Thyroid gland (tissue), 4 donors: ENCODE measurements at places on chromosomes 6 and 20.

DNA sequence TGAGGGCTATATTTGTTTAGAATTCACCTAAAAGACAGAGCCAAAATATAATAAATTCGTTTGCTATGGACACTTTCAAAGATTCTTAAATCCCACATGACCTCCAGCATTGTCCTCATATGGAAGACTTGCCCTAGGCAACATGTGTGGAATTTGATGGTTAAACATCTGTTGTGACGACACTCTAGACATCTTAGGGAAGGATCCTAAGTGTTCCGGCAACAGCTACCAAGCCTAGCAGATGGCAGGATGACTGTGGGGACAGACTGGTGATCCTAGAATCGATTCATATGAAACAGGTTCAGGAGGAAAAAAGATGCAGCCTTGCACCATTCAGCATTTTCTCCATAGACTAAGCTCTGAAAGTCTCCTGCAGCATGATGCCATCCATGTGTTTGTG is 77.6 kb upstream of the BACH2 start:
- no peaks in the 10 kb centered on the region for H3K36me3 ChIP-seq
- no peaks in the 10 kb centered on the region for H3K27me3 ChIP-seq
- no peak for DNase-seq
- H3K4me3 ChIP-seq: no peak overlapping the region
- peaks cover 20% of the 10 kb centered on the region for H3K4me1 ChIP-seq

- no peaks in the 10 kb centered on the region for H3K27me3 ChIP-seq
- H3K27ac ChIP-seq: no peak overlapping the region
- DNase-seq: no peak
- no peak overlapping the region for H3K4me3 ChIP-seq
- peaks cover 8% of the 10 kb centered on the region for H3K4me1 ChIP-seq
These were observed 70.4 kb downstream of the GCNT2 start for GRCh38 chr6:10591422-10592160.

- no peaks in the 10 kb centered on the region for H3K4me1 ChIP-seq
- no peak for DNase-seq
- H3K27me3 ChIP-seq: no peaks in the 10 kb centered on the region
- no peak overlapping the region for H3K4me3 ChIP-seq
- no peak overlapping the region for H3K27ac ChIP-seq
- H3K36me3 ChIP-seq: no peaks in the 10 kb centered on the region
These were observed 56.1 kb downstream of the PHACTR3 start for GRCh38 chr20:59660471-59660870.

- no peak overlapping the region for H3K27ac ChIP-seq
- H3K4me1 ChIP-seq: no peaks in the 10 kb centered on the region
- H3K4me3 ChIP-seq: no peak overlapping the region
- no peak for DNase-seq
These were observed 57.3 kb downstream of the SULF2 start for GRCh38 chr20:47727909-47728361.

GRCh38 chr6:31826793-31827285 is 699 bp upstream of the HSPA1B start:
- H3K4me1 ChIP-seq: peaks cover 55% of the 10 kb centered on the region
- H3K27me3 ChIP-seq: no peaks in the 10 kb centered on the region

DNA sequence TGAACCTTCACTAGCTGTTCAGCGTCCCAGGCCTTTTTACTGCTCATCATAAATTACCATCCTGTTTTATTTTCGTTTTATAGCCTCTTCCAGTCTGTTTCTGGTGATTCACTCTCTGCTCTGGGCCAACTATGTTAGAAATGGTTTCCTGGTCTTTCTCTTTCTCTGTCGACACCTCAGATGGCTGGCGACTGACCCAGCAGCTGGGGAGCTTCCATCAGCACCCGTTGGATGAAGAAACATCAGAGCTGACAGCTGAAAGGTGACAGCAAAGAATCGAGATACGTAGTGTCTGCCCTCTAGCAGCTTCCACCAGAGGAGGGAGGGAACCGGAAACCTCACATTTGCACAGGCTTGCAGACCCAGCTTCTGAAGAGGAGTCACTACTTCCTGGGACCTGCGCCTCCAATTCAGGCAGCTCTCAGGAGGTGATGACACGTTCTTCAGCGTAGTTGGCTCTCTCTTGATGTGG is 82.9 kb upstream of the MLN start:
- DNase-seq: no peak
- no peaks in the 10 kb centered on the region for H3K27me3 ChIP-seq

- peak overlapping the region; percentile 94 for H3K27ac ChIP-seq
- H3K36me3 ChIP-seq: no peaks in the 10 kb centered on the region
- no peaks in the 10 kb centered on the region for H3K27me3 ChIP-seq
- no peak for DNase-seq
These were observed 602 bp upstream of the TSPYL4 start for GRCh38 chr6:116254297-116255056.

- no peaks in the 10 kb centered on the region for H3K4me1 ChIP-seq
- no peak overlapping the region for H3K27ac ChIP-seq
- H3K36me3 ChIP-seq: no peaks in the 10 kb centered on the region
- DNase-seq: no peak
- H3K4me3 ChIP-seq: no peak overlapping the region
- no peaks in the 10 kb centered on the region for H3K27me3 ChIP-seq
These were observed 31.2 kb downstream of the GPLD1 start for GRCh38 chr6:24458134-24458533.

GRCh38 chr6:114939630-114940029 is 596.8 kb upstream of the HS3ST5 start:
- H3K27ac ChIP-seq: no peak overlapping the region
- DNase-seq: no peak
- no peaks in the 10 kb centered on the region for H3K36me3 ChIP-seq
- H3K4me1 ChIP-seq: no peaks in the 10 kb centered on the region
- H3K27me3 ChIP-seq: no peaks in the 10 kb centered on the region
- H3K4me3 ChIP-seq: no peak overlapping the region

- H3K27ac ChIP-seq: no peak overlapping the region
- H3K4me3 ChIP-seq: no peak overlapping the region
- H3K36me3 ChIP-seq: no peaks in the 10 kb centered on the region
- no peak for DNase-seq
These were observed 58.5 kb downstream of the SAMD3 start for GRCh38 chr6:130164251-130164650.

DNA sequence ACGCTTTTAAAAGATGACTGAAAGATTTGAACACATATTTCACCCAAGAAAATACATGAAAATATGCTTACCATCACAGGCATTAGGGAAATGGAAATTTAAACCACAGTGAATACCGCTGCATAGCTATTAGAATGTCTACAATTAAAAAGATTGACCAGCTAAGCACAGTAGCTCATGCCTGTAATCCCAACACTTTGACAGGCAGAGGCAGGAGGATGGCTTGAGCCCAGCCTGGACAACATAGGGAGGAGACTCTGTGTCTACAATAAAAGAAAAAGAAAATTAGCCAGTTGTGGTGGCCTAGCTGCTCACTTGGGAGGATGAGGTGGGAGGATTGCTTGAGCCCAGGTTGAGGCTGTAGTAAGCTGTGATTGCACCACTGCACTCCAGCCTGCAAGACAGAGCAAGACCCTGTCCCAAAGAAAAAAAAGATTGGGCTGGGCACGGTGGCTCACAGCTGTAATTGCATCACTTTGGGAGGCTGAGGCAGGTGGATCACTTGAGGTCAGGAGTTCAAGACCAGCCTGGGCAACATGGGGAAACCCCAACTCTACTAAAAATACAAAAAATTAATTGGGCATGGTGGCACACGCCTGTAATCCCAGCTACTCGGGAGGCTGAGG is 163.7 kb upstream of the AKAP12 start:
- no peaks in the 10 kb centered on the region for H3K36me3 ChIP-seq
- no peaks in the 10 kb centered on the region for H3K4me1 ChIP-seq
- H3K27ac ChIP-seq: no peak overlapping the region
- H3K27me3 ChIP-seq: no peaks in the 10 kb centered on the region

GRCh38 chr20:40562031-40562430 is 127.0 kb downstream of the MAFB start:
- H3K4me1 ChIP-seq: no peaks in the 10 kb centered on the region
- no peak overlapping the region for H3K27ac ChIP-seq
- no peaks in the 10 kb centered on the region for H3K27me3 ChIP-seq
- DNase-seq: peak; percentile 7
- H3K36me3 ChIP-seq: no peaks in the 10 kb centered on the region
- H3K4me3 ChIP-seq: no peak overlapping the region

DNA sequence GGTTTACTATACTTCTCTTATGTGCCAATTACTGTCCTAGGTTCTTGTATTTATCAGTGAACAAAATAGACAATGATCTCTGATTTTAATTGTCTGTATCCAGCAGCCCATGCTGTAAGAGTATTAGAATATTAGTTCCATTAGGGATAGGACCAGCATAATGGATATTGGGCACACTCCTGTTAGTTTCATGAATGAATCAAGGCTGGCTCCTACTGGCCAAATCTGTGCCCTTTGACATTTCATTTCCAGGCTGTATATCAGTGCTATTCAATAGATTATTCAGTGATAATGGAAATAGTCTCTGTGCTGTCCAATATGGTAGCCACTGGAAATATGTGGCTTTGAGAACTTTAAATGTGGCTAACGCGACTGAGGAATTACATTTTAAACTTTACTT is 1007.9 kb upstream of the FLRT3 start:
- H3K36me3 ChIP-seq: no peaks in the 10 kb centered on the region
- H3K4me3 ChIP-seq: no peak overlapping the region
- no peak for DNase-seq
- no peak overlapping the region for H3K27ac ChIP-seq

DNA sequence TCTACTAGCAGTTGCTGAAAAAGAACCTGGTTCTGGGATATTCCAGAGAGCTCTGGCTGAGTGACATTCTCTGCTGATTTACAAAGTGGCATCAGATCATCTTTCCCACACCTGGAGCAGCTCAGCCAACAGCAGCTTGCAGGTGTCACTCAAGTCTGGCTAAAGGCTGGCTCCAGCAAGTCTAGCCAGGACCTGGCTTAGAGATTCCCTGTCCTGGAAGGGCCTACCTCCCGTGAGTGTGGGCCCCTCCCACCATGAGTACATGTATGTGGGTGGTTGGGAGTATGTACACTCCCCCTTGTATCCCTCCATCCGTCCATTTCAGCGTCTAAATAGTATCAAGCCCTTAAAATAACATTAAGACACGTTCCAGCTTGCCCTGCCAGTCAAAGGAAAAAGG is 539.3 kb upstream of the ID4 start:
- no peaks in the 10 kb centered on the region for H3K27me3 ChIP-seq
- no peaks in the 10 kb centered on the region for H3K36me3 ChIP-seq
- no peak overlapping the region for H3K27ac ChIP-seq
- DNase-seq: peak; percentile 78
- no peak overlapping the region for H3K4me3 ChIP-seq
- H3K4me1 ChIP-seq: peaks cover 6% of the 10 kb centered on the region

DNA sequence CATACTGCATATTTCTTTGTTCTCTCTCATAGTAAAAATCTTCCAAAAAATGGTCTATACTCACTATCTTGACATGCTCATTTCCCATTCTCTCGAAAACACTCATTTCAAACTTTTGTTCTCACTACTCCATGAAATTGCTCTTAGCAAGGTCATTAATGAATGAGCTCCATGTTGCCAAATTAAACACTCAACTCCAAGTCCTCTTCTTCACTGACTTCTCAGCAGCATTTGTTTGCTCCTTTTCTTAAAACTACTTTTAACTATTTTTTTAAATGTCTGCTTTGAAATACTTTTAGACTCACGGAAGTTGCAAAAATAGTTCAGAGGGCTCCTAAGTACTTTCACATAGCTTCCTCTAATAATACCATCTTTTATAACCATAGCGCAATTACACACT is 274.0 kb upstream of the PREP start:
- H3K27me3 ChIP-seq: no peaks in the 10 kb centered on the region
- H3K27ac ChIP-seq: no peak overlapping the region
- H3K4me3 ChIP-seq: no peak overlapping the region
- no peak for DNase-seq
